ENCODE measurements at places on chromosomes 16 and 17.

- no peak overlapping the region for H3K4me3 ChIP-seq
- peak; percentile 5 for DNase-seq
- no peaks in the 10 kb centered on the region for H3K36me3 ChIP-seq
- H3K4me1 ChIP-seq, result no peaks in the 10 kb centered on the region
Measured at GRCh38 chr17:30021708-30022317, 80.4 kb downstream of the EFCAB5 start.

DNA sequence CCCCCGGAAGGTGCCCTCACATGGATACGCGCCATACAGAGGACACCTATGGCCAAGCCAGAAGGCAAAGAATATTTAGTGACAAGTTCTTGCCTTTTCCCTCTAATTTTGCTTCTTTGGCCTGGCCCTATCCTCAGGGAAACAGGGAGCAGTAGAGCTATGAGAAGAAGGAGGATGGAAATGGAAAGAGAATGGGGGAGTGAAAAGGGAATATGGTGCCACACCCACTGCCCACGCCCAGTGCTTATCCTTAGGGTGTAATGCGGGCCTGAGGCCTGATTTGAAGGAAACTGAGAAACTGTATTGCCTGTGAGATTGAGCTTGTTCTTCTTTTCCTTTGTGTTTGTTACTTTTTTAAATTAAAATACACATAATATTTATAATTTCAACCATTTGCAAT, 255.1 kb downstream of the HS3ST3A1 start:
- H3K4me1 ChIP-seq, result no peaks in the 10 kb centered on the region
- peaks cover 2% of the 10 kb centered on the region for H3K27me3 ChIP-seq
- no peak overlapping the region for H3K27ac ChIP-seq
- no peaks in the 10 kb centered on the region for H3K36me3 ChIP-seq
- no peak overlapping the region for H3K4me3 ChIP-seq

GRCh38 chr17:30950669-30951399, 20.0 kb upstream of the RNF135 start:
- no peaks in the 10 kb centered on the region for H3K36me3 ChIP-seq
- H3K27ac ChIP-seq, result no peak overlapping the region
- DNase-seq, result no peak
- H3K4me3 ChIP-seq, result no peak overlapping the region
- H3K27me3 ChIP-seq, result peaks cover 2% of the 10 kb centered on the region

GRCh38 chr16:52755396-52755795, 208.5 kb upstream of the TOX3 start:
- no peaks in the 10 kb centered on the region for H3K4me1 ChIP-seq
- H3K4me3 ChIP-seq, result no peak overlapping the region
- no peaks in the 10 kb centered on the region for H3K27me3 ChIP-seq
- H3K36me3 ChIP-seq, result no peaks in the 10 kb centered on the region
- DNase-seq, result no peak

GRCh38 chr17:1203111-1203966, 23.6 kb upstream of the ABR start:
- H3K4me1 ChIP-seq, result peaks cover 48% of the 10 kb centered on the region
- peak overlapping the region; percentile 66 for H3K4me3 ChIP-seq
- peak; percentile 50 for DNase-seq
- peaks cover 27% of the 10 kb centered on the region for H3K27me3 ChIP-seq
- no peaks in the 10 kb centered on the region for H3K36me3 ChIP-seq

DNA sequence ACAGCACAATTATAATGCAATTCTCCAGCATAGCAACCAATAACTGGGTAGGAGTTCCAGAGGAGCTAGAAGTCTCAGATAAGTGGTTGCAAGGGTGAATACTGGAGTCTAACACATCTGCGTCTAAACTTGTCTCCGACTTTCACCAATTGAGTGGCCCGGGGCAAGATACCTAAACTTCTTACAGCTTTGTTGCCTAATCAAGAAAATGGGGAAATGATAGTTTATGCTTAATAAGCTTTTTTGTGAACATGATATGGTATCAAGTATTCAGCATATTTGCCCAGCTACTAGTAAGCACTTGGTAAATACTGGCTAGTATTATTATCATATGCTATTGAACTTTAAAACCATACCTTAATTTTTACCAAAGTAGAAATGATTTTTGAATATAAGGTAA, 183.5 kb downstream of the KCNJ2 start:
- no peak overlapping the region for H3K4me3 ChIP-seq
- no peaks in the 10 kb centered on the region for H3K36me3 ChIP-seq
- H3K27ac ChIP-seq, result no peak overlapping the region
- DNase-seq, result no peak
- H3K27me3 ChIP-seq, result peaks cover 2% of the 10 kb centered on the region
- H3K4me1 ChIP-seq, result no peaks in the 10 kb centered on the region

GRCh38 chr17:81566461-81567126, 14.4 kb upstream of the FAAP100 start:
- H3K27ac ChIP-seq, result no peak overlapping the region
- no peak overlapping the region for H3K4me3 ChIP-seq
- H3K27me3 ChIP-seq, result peaks cover 1% of the 10 kb centered on the region
- H3K4me1 ChIP-seq, result no peaks in the 10 kb centered on the region
- no peak for DNase-seq
- H3K36me3 ChIP-seq, result peaks cover 9% of the 10 kb centered on the region

- peaks cover 27% of the 10 kb centered on the region for H3K4me1 ChIP-seq
- no peaks in the 10 kb centered on the region for H3K36me3 ChIP-seq
- H3K27me3 ChIP-seq, result no peaks in the 10 kb centered on the region
- no peak for DNase-seq
Measured at GRCh38 chr17:40491486-40491885, 9.9 kb downstream of the TNS4 start.

GRCh38 chr16:1045993-1046911, 26.3 kb upstream of the SSTR5 start:
- H3K36me3 ChIP-seq, result no peaks in the 10 kb centered on the region
- H3K27ac ChIP-seq, result no peak overlapping the region
- no peak overlapping the region for H3K4me3 ChIP-seq

DNA sequence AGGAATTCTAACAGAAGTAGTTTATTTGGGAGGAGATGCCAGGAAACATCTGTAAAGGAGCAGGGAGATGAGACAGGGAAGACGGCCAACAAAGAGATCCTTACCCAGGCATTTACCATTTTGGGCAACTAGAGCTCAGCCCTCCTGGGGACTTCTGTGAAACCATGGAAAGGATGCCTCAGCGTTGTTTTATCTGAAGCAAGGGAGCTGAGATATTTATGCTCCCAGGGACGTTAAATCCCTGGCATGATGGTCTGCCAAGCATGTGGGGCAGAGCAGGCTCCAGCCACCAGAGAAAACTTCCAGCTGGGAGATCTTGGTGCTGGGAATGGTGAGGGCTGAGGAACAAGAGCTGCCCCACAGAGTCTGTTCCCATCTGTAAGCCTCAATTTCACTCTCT, 114.8 kb upstream of the FOXF1 start:
- no peaks in the 10 kb centered on the region for H3K36me3 ChIP-seq
- no peaks in the 10 kb centered on the region for H3K4me1 ChIP-seq
- H3K27ac ChIP-seq, result no peak overlapping the region
- no peak overlapping the region for H3K4me3 ChIP-seq
- no peak for DNase-seq

GRCh38 chr17:80829166-80829813, 162.4 kb upstream of the CHMP6 start:
- peaks cover 3% of the 10 kb centered on the region for H3K27me3 ChIP-seq
- H3K4me3 ChIP-seq, result no peak overlapping the region
- H3K36me3 ChIP-seq, result no peaks in the 10 kb centered on the region
- DNase-seq, result no peak
- H3K27ac ChIP-seq, result no peak overlapping the region
